Cerebellar nuclear complex (tissue), 1 donor: ENCODE measurements at places on chromosomes 6 and 20.

- DNase-seq, result no peak
These were observed 12.4 kb downstream of the MTHFD1L start for GRCh38 chr6:150877928-150878327.

DNA sequence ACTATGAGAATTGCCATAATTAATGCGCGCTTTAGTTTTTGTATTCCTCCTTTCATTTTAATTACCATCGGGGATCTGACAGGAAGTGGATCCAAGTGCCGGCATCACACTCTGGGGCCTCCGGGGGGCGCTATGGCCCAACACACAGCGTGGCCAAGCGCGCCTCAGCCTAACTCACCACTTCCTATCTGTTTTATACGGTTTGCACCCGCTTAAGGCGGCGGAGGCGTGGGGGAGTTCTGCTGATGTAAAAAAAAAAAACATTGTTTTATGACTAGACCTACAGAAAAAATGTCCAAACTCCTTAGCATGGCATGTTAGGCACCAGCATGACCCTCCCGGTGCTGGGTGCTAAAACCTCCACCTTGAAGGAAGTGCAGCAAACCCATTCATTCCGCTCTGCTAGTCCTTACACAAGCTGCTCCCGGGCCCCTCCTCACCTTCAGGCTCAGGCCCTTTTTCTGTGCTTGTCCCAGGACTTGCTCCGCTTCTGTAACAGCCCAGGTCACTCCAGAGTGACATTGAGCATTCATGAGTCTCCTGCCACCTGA, 4.5 kb upstream of the EBF4 start:
- no peak for DNase-seq

DNA sequence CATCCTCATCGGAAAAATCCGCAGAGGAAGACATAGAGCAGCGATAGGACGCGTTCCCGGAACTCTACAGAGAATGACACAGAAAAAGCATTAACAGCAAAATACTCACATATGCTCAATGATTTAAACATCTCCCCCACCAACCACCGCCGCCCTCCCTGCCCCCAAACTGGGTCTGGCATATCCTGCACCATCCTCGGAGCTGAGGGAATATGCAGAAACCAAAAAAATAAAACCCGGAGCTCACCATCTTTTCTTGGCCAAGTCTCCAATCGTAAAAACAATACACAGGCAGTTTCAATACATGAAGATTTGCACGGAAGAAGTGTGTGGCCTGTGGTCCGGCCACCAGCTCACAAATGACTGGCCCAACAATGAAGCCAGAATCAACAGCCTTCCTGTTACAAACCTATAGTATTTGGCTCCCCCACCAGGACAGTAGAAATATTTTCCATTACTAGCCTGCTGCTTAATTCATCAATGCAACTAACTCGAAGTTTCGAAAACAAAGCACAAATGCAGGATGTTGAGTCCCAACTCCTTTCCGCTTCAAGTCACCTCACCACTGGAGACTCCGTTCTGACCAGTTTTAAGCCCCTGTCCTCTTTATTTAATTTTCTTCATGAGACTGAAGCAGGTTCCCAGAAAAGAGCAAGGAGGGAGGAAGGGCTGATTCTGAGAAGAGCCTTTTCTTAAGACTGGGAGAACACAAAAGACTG, 103.2 kb upstream of the BEND6 start:
- DNase-seq, result peak; percentile 84

DNA sequence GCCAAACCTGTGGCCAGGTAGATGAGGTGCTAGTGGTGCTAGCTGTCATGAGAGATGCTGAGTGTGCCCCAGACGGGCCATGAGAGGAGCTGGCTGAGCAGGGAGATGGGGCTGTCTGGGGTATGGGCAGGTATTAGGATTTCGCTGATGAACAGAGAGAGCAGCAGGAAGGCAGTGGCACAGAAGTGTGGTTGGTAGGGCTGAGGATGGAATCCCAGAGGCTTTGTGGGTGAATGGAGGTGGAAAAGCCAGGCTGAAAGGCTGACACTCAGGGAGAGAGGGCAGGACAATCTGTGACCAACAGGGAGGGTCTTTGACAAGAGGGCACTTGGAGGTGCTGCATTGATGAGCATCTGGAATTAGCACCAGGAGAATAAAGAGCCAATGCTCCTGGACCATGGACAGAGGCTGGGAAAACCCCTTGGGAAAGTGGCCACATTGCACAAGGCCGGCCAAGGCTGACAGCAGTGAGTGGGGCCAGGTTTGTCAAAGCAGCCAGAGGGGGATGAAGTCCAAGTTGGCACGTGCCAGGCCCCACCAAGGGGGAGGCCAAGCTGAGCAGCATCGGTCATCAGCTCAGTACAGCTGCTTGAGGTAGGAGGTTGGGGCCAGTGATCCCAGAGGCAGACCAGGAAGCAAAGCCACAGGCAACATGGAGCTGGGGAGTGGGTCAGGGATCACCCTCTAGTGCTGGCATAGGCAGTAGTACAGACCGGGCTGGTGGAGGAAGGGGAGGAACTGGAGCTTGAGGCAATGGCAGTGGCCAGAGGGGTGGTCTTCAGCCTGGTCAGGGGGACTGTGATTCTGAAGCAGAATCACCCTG, 19.7 kb upstream of the SGK2 start:
- DNase-seq, result no peak

GRCh38 chr6:12125396-12125795, 113.3 kb downstream of the HIVEP1 start:
- no peak for DNase-seq

- DNase-seq, result no peak
These were observed 47.8 kb upstream of the ARMC2 start for GRCh38 chr6:108800427-108800864.

- no peak for DNase-seq
These were observed 735.4 kb downstream of the CBLN4 start for GRCh38 chr20:55269913-55270312.

DNA sequence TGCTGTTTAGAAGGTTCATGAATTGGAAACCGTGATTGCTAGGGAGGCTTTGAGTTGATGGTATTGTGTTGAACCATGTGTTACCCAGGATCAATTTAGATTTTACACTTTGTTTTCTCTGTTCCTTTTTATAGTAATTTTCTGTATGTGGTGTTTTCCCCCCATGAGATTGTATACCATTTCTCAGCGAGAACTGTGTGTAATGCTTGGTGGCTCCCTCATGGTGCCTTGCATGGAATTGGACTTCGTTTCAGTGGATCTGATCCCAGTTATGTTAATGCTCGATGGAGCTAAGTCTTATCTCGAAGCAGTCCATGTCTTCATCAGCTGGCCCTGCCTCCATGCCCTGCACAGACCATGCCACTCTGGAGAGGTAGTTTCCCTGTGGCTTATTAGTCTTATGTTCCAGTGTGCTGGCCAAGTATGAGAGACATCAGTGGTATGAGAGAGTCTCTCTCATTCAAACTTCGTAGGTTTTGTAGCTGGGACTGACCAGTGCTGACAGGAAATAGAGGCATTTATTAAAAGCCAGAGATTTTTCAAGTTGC, 18.7 kb downstream of the PTPN1 start:
- DNase-seq, result no peak

DNA sequence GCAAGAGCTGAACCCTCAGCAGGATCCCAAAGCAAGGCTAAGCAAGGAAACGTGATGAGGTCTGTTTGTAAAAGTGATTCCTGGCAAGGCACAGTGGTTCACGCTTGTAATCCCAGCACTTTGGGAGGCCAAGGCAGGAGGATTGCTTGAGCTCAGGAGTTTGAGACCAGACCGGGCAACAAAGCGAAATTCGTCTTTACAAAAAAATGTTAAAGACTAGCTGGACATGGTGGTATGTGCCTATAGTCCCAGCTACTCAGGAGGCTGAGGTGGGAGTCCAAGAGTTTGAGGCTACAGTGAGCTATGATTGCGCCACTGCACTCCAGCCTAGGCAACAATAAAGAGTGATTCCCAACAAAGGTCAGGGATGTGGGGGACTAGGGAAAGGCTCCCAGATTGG, 4.1 kb upstream of the XKR7 start:
- DNase-seq, result no peak

GRCh38 chr20:60352017-60352416, 393.8 kb downstream of the CDH26 start:
- no peak for DNase-seq

DNA sequence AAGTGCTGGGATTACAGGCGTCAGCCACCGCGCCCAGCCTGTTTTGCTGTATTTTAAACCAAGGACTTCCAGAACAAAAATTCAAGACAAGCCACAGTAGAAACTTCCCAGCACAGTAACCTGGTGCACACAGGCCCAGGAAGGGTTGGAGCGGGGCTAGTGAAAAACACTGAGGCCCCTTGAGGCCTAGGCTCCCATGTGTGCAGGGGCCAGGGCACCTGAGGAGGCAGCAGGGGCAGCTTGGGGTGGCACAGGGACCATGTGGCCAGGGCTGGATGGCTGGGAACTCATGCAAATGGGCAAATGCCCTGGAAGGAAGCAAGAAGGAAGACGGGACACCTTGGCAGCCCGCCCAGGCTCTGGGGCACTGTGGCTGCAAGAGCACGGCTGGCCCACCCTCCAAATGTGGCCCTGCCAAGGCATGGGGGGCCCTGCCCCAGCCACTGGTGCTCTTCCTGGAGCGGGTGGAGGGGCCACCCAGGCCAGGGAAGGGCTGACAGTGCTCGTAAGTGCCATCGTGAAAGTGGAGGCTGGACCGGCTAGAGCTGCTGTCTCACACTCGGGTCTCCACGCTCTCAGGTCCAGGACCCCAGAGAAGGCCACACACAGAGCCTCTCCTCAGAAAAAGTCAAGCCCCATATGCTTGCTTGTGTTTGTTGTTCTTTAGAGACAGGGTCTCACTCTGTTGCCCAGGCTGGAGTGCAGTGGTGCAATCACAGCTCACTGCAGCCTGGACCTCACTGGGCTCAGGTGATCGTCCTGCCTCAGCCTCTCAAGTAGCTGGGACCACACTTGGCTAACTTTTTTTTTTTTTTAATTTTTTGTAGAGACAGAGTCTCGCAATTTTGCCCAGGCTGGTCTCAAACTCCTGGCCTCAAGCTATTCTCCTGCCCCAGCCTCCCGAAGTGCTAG, 10.3 kb downstream of the SLC2A4RG start:
- no peak for DNase-seq

- no peak for DNase-seq
These were observed 41.5 kb downstream of the DSE start for GRCh38 chr6:116412270-116412669.

DNA sequence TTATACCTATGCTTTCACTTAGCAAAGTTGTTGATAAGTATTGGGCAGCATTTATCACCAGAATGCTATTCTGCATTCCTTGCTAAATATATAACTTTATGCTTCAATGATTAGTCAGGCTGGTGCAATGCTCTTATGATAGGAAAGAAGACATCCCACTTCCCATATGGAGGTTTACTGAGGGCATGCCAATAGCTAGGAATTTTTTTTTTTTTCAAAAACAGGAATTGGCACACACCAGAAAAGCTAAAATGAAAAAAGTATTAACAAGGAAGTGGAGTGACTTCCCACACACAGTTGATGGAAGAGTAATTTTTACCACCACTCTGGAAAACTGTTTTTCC, 90.8 kb downstream of the FRK start:
- DNase-seq, result no peak

DNA sequence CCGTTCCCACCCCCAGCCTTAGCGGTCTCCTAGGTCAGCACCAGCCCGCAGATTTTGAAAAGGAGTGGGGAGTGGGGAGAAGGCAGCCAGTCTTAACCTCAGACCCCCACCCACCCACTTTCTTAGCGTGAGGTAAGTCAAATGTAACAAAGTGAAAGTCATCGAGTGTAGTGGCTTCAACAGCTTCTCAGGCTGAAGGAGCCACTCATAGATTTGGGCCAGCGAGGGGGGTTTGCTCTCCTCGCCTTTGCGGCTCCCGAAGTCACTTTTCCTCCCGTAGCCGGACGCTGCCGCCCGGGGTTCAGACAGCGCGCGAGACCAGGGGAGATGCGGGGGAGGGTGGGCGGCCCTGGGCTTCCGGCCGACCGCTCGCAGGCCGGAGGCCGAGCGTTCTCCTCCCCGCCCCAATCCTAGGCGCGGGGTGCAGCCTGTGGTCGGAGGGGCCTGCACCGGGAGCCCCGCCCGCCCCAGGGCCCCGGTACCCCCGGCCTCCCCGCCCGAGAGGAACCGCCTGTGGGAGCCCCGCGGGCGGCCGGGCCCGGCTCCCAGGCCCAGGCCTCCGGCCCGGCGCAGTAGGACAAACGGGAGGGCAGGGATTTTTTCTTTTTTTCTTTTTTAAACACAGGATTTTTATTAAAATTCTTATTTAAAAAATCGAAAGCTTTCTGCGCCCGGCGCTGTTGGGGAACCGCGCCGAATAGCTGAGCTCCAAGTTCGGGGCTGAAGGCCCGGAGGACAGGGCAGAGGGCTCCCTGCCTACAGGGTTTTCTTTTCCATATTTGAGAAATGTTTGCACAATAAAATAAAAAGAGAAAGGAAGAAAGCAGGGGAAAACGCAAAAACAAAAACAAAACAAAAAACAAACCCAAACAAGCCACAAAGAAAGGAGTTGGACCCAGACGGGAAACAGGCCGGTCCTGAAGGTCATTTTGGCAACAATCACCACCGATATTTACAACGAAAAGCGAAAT, 3.2 kb downstream of the NKX2-2 start:
- DNase-seq, result no peak

- DNase-seq, result no peak
These were observed 48.2 kb upstream of the ASIP start for GRCh38 chr20:34193051-34193450.

- DNase-seq, result no peak
These were observed 32.4 kb upstream of the FBXO9 start for GRCh38 chr6:53032849-53033248.

GRCh38 chr20:35009665-35010328, 54.1 kb downstream of the MYH7B start:
- no peak for DNase-seq

DNA sequence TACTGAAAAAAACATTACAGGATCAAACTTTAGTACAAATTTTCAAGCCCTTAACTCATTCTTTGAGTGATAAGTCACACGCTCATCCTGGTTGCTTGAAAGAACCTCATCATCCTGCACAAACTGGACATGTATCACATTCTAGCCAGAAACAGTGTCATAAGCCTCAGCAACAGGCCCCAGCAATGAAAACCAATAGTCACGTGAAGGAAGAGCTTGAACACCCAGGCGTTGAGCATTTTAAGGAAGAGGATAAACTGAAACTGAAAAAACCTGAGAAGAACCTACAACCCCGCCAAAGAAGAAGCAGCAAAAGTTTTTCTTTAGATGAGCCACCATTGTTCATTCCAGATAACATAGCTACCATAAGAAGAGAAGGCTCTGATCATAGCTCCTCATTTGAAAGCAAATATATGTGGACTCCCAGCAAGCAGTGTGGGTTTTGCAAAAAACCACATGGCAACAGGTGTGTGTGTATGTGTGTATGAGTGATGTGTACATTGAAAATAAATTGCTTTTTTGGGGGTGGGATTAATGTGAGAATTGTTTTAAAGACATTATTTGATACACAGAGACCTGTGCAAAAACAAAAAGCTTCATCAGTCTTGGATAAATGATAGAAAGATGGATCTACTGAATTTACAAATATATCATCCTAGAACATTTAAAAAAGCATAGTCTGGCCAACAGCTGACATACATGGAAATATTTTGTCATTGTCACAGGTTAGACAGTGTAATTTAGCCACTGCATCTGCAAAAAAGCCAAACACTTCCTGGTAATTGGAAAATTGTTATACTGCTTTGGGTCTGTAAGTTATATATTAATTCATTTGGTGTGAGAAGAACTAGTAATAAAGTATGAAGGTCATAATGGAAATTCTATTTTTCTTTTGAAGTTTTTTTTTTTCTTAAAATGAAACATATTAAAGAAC, 50.1 kb downstream of the PHF3 start:
- no peak for DNase-seq
